ENCODE measurements at places on chromosomes 5 and 9.

- DNase-seq: no peak
These were observed 1.4 kb downstream of the ODF2 start for GRCh38 chr9:128457207-128457606.

DNA sequence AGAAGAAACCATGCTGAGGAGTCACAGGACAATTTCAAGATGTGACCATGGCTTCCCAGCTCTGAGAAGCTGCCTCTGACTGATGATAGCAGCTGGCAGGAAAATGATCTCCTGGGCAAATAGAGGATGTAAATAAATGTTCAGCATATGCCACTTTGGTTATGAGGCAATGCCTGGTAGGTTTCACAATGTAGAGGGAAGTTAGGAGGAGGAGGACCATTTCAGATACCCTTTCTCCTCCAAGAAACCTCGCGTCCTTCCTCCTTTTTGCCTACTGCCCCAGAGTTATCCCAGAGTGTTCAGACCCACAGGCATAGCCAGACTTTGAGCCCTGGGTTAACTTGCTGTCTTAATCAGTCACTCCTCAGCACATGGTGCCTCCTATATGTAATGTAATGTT is 541.6 kb upstream of the DAP start:
- no peak for DNase-seq

DNA sequence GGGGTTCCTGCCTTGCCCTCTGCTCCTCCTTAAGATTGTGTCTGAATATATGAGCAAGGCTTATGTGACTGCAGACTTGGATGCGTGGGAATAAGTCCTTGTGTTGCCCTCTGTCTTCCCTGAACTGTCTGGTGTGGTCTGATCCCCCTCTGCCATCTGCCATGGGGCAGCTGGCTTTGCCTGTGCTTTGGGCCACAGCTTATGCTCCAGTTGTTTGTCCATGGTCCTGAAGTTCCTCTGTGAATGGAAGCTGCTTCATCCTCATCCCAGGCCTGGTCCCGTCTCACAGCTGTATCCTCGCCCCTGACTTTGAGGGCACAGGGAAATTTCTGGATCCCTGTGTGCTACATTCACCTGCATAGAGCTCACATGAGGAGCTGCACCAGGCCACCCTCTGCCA is 14.7 kb downstream of the IL31RA start:
- no peak for DNase-seq

DNA sequence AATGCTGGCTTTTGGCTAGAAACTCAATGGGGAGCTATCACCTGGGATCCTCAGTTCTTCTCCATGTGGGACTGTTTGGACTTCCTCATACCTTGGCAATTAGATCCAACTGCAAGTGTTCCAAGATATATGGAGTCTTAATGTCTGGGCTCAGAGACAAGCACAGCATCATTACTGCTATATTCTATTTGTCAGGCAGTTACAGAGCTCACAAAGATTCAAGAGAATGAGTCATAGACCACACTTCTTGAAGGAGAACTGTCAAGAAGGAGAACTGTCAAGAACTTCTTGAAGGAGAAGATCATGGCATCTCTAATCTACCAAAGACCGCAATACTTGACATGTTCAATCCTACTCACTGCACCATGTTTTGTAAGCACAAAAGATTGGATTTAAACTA is 106.8 kb upstream of the NREP start:
- no peak for DNase-seq

GRCh38 chr5:135628771-135629563 is 50.2 kb upstream of the CXCL14 start:
- DNase-seq: no peak

GRCh38 chr5:65556181-65556580 is 6.8 kb downstream of the CENPK start:
- no peak for DNase-seq

DNA sequence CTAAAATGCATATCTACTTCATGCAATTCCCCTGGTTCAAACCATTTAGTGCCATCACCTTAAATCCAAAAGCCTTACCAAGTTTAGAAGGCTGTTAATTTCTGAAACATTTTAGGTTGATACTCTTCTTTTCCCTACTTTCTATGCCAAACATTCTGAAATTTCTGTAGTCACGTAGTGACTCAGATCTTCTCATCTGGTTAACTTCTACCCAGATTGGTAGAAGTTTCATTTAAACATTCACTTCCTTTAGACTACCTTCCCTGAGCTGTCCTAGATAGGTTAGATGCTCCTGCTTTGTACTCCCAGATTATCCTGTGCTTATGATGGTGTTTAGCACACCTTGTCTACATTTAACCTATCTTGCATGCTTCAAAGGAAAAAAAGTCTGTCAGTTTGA is 9.9 kb downstream of the RAD50 start:
- DNase-seq: no peak

DNA sequence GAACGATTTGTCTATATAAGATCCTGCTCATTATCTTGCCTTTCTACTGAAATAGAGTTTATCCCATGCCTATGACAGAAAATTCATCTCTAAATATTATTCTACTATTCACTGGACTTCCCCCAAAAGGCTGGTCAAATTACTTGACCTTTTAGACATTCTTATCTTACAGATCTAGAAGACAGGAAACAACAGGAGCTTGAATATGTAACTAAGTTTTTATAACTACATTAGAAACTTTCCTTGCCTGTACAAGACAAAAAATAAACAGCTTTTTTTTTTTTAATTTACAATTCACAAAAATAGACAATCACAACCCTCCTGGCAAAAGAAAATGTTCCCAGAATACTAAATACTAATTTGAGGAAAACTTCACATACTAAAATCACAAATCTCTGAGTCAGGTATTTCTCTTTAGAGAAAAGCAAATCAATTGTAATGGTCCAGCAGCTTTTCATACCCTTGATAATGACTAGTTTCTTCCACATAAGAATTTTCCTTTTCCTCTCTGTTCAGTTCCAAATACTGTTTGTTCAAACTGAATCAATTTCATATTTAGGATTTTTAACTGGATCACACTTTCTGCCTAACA is 68.6 kb downstream of the MLLT3 start:
- DNase-seq: no peak

DNA sequence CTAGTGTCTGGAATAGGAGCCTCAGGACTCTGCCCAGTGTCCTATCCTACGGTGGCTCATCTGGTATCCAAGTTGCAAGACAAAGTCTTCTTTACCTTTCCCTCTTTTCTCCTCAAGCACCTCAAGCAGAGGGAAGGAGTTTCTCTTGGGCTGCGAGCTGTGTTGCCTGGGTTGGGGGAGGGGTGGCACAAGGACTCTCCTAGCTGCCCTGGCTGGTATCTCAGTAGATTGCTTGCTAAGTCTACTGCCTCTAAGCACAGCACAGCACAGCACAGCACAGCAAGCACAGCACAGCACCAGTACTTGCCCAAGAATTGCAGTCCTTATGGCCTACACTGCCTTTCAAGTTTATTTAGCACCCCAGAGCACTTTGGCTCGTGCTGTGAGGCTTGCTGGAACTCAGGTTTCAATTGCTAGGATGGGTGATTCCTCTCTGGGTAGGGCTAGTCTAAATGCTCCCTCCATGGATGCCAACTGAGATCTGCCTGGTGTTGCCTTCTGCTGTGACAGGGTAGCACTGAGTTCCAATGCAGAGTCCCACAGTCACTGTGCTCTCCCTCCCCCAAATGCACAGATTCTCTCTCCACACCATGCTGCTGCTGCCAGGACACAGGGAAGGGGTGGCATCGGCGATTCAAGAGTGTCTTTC is 213.1 kb upstream of the POU5F2 start:
- no peak for DNase-seq

DNA sequence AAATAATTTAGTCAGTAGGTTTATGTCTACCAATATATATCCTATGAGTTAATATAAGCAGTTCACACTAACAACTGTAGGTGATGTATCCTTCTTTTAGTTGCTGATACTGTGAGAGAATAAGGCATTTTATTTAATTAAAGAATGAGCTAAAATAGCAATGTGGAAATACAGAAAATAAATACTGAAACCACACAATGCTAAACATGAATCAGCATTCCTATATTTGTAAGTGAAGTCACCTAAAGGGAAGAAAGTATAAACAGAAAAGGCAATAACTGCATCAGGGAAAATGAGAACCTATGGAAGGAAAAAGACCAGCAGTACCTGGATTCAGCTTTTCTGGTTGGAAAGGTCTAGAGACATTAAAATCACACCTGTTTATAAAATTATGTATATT is 336.0 kb downstream of the PDE4D start:
- DNase-seq: no peak

- DNase-seq: no peak
These were observed 215.5 kb downstream of the GAPVD1 start for GRCh38 chr9:125477089-125477544.

- DNase-seq: no peak
These were observed 142.0 kb upstream of the SHB start for GRCh38 chr9:38211002-38211401.

DNA sequence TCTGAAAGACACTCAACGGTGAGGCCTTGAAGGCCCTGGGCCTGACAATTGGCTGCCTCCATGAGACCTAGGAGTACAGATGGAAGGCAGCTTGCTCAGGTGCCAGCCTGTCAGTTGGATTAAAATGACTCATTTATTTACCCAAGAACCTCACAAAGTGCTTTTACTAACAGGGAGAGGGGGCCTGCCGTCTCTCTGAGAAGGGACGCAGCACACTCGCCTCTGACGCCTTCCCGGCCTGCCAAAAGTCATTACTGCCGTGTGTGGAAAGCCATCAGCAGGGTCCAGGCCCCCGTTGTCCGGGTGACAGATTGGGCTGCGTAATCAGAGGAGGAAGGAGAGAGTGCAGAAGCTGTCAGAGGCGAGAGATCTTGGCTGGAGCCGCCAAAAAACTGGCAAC is 32.4 kb downstream of the DDX31 start:
- no peak for DNase-seq

DNA sequence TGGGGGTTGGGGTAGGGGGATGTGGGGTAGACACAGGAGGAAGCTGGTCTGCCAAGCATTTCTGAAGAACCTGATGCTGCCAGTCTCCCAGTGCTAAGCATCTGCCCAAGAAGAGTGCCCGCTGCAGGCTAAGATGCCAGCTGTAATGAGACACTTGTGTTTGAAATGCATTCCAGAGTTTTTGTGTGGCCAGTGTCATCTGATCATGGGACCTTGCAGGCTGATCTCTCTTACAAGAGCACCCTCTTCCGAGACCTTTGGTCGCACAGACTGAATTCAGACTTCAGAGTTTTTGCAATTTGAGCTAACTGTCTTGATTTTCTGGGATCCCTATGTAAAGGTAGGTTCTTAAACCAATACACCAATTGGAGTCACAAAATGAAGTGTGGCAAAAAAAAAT is 58.1 kb downstream of the DENND1A start:
- no peak for DNase-seq

- no peak for DNase-seq
These were observed 706.3 kb upstream of the WWC1 start for GRCh38 chr5:167585184-167585583.
